Fibroblast of upper back skin (primary cell): ENCODE measurements at places on chromosomes 16 and 17.
A peak's percentile ranks its signal among the peaks of the same experiment; 100 is the strongest.

GRCh38 chr16:87487361-87487924, 5.4 kb downstream of the ZCCHC14 start:
- no peak for DNase-seq

DNA sequence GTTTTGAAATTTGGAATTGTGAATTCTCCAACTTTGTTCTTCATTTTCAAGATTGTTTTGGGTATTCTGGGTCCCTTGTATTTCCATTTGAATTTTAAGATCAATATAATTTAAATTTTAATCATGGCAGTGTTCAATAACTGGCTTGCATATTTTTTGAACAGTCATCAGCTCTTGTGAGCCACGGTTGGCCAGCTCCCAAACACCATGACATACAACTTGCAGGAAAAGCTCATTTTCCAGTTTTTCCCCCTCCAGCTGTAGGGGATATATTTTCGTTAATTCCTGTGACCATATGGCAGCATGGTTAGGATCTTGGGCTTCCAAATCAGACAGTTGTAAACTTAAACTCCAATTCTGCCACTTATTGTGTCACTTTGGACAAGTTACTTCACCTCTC, 690.1 kb downstream of the WWOX start:
- DNase-seq = no peak

DNA sequence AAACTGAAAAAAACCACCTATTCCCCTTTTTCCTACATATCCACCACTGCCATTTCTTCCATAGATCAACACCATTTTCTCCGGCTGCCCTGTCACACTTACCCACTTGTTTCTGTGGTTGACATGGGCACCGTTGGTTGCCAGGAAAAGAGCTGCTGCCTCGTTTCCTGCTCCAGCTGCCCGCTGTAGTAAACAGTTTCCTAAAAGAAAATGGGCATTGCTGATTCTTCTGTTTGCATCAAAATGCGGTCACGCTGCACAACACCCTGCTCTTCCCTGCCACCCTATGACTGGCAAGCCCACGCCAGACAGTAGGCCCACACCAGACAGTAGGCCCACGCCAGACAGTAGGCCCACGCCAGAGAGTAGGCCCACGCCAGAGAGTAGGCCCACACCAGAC, 46.3 kb downstream of the CYB5D2 start:
- DNase-seq = no peak

- DNase-seq = no peak
Measured at GRCh38 chr16:3797904-3798811, 80.8 kb upstream of the TRAP1 start.

GRCh38 chr16:1976216-1976520, 4.3 kb downstream of the TBL3 start:
- DNase-seq = no peak

DNA sequence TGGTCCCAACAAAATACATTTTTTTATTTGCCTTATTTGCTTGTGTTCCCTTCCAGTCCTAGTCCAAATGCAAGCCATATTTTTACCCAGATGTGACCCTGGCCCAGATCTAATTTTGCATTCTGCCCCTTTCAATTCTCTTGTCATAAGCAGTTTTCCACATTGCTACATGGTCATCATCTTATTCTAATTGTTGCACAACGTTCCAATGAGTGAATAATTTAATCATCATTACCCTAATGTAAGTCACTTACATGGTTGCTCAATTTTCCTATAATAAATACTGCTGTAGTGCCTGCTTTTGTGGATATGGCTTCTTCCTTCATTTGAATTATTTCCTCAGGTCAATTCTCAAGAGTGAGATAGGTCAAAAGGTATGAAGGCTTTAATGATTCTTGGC, 12.8 kb downstream of the RSAD1 start:
- no peak for DNase-seq

DNA sequence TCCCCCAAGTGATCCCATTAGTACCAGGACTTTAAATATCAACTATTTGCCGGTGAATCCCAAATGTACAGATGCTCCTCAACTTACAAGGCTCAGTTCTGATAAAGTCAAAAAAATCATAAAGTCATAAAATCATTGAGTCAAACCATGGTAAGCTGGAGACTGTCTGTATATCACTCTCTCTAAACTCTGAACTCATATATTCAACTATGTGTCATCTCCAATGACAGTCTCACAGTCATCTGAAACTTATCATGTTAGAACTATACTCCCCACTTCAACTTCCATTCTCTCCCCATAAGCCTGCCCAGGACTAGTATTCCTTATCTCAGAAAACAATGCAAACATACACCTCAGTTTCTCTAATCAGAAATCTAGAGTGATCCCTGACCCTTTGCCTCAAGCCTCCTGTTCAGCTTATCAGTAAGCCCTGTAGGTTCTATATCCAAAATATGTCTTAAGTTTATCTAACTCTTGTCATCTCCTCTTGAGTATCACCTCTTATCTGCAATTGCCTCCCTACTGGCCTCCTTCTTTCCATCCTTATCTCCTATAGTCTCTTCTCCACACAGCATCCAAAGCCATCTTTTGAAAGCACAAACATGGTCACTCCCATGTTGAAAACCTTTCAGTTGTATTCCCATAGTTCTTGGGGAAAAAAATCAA, 55.0 kb downstream of the SSH2 start:
- no peak for DNase-seq

- peak; percentile 69 for DNase-seq
Measured at GRCh38 chr17:39209317-39210092, 9.4 kb downstream of the RPL19 start.

DNA sequence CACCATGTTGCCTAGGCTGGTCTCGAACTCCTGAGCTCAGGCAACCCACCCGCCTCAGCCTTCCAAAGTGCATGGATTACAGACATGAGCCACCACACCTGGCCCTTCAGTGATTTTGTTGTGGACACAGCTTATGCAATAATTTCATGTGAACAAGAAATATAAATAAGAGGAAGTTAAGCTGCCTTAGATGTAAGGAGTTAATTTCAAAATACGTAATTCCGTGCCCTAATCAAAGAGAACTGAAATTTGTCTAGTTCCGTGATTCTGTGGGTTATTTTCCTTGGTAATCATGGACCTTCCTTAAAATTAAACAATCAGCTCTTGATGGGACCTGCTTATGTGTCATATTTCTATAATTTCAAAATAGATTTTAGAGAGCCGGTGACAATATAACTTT, 11.9 kb downstream of the TVP23A start:
- no peak for DNase-seq

DNA sequence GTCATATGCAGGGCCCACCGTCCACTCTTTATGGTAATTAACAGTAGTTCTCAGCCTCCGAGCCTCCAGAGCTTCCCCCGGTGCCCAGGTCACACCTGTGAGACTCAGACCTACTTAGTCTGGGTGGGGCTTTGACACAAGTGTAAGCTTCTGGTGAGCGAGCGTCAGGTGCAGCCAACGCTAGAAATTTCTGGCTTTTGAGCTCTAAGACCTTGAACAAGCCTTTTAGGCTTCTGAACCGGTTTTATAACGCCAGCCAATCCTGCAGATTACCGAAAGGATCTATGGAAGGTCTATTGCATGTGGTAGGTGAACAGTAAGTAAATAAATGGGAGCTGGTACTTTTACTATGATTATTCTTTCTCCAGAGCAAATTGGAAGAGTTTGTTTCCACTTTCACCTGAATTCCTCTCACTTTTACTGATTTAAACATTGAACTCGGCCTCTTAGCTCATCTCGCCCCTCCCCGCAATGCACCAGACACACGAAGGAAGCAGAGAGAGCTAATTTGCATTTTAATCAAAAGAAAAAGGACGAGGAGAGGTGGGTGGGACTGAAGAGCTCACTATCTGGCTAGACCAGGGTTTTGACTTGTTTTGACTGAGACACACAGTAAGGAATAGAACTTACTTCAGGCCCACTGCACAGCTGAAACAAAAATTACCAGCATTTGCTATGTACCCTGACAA, 47.1 kb downstream of the ABAT start:
- DNase-seq = no peak

DNA sequence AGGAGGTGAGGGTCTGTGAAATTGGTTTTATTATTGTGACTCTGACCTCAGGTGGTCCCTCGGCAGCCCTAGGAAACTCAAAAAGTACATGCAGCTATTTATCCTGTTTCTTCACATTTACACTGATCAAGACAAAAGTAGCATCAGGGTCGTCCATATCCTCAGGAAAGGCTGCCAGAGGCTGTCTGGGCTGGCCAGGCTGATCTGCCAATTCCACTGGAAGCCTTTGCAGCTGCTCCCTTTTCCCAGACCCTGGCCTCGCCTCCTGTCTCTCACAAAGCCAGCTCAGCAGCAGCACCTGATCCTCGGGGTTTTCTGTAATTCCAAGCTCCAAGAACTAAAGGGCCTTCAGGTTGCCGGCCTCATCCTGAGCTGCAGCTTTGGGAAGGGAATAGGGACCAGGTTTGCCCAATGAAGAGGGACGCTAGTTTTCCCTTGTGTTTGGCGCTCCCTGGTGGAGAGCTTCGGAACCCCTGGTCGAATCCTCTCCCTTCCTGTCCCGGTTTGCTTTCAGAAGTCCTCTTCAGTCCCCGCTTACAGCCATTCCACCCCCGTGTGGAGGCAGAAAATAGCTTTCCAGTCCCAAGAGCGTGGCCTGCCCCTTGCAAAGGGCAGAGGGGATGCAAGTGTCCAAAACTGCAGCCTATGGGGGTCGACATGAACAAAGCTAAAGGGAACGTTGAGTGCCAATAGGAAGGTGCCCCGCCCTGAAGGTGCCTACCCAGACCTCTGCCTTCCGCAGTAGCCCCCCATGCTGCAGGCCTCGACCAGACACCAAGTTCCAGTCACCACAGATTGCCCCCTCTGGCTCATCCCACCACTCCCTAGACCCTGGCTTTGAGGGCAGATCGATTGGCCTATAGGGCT, 13.4 kb downstream of the MFSD6L start:
- peak; percentile 68 for DNase-seq

GRCh38 chr17:37360632-37361031, 15.2 kb upstream of the C17orf78 start:
- no peak for DNase-seq

- DNase-seq = peak; percentile 87
Measured at GRCh38 chr17:45218895-45219661, 2.6 kb upstream of the FMNL1 start.

GRCh38 chr16:3182608-3183444, 5.2 kb upstream of the OR1F1 start:
- peak; percentile 66 for DNase-seq

DNA sequence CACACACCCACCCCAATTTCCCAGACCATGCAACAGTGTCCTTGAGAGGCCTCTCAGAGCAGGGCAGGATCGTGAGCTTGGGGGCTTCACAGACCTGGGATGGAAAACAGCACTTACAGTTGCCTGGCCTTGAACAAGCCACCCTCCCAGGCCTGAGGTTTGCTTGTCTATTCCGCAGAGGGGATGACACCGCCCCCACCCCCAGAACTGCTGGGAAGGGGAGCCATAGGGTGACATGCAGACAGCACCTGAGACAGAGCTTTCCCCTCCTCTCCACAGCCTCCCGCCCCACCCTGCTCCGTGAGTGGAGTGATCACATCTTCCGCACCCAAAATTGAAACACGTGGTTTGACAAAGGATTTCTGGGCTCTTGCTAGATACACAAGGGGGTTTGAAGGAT, 131.5 kb upstream of the TNRC6C start:
- DNase-seq = no peak

DNA sequence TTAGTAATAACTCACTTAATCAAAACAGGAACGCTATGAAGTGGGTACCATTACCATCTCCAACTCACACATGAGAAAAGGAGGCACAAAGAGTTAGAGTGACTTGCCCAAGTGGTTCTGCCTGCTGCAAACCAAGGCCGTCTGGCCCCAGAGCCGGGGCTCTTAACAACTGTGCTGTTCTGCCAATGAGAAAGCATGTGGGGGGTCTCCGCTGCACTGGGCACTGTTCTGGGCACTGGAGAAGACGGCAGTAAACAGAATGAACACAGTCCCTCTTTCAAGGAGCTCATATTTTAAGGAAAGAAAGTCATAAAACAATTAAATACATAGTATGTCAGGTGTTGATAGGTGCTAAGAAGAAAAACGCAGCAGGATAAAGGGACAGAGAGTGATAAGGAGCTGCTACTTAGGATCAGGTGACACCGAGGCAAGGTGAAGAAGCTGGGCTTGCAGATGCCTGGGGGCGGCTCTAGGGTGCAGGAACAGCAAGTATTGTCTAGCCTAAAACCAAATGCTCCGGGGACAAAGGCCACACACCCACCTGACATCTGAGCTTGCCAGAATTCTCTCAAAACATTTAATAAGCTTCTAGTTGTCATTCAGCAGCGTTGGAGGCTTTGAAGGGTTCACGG, 6.5 kb downstream of the STX8 start:
- DNase-seq = no peak

DNA sequence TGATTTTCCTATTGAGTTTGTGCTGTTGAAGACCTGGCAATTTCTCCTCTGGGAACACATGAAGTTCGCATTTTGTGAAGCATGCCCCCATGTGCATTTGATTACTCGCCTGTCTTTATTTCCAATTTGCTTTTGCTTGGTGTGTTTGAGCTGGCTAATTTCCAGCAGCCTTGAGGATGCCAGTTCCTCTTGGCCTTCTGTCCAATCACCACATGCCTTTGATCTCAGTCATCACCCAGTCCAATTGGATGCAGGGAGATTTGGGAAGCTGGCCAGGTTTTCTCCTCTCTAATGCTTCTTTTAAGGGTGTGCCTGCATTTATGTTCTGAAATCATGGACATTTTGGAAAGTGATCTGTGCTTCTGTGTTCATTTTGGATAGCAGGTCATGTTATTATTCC, 3.8 kb upstream of the TMEM100 start:
- peak; percentile 98 for DNase-seq

DNA sequence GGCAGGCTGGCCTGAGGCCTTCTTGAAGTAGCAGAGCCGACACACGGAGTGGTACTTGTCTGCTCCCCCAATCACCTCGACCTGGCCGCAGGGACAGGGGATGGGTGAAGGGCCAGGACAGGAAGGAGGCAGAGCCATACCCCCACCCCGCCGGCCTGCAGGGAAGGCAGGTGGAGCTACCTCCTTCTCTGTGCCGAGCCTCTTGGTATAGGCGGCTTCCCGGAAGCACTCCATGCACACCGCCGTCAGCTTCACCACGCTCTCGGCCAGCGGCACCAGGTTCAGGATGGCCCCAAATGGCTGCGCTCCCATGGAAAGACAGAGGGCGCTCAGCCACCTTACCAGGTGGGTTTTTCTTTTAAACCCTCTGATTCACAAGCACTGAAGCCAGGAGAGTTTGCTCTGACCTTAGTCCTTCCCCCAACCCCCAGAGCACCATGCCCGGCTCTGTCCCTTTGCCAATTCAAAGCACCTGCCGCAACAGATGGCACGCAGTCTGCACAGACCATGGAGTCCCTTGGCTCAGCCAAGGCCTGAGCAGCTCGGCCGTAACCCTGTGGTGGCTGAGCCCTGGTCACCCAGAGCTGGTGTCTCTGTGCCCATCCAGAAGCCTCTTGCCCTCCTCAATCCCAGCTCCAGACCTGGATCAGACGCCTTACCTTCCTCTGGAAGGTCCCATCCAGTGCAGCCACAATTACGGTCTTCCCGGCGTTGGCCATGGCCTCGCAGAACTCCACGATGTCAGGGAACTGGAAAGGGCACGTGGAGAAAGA, 6.7 kb downstream of the SYNGR2 start:
- DNase-seq = no peak

GRCh38 chr17:42566883-42567573, at the start of gene MLX:
TSS of gene MLX (plus strand) at chr17:42567100. CDS start at chr17:42567125, 25 bp downstream.
- peak; percentile 91 for DNase-seq
